ENCODE measurements at places on chromosomes 11 and 22.

DNA sequence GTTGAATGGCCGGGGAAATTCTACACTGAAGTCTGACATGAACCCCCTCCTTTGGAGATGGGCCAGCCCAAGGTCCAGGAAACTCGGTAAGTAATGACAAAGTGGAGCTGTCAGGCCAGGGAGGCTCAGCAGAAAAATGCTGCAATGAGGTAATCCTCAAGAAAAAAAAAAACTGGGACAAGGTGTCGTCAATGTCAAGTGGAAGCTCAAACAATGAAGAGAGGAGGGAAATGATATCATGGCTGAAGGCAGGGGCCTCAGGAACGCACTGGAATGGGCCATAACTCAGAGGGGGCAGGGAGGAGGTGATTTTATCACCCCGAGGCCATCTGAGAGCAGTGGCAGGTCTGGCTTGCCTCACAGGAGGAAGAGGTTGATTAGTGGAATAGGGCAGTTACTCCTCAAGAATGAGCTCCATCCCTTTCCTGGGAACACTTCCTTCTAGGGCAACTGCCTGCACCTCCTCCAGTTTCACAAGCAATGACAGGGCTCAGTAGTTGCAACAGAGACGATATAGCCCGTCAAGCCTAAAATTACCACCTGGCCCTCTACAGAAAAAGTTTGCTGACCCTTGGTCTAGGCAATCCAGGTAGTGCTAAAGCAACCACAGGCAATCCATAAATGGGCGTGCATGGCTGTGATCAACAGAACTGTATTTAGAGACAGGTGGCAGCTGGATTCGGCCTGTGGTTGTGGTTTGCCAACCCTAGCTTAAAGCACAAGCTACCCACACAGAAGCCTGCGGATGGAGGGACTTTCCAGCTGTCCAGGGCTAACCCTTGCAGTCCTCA, 65.2 kb downstream of the FBXO7 start:
- DNase-seq, result no peak

DNA sequence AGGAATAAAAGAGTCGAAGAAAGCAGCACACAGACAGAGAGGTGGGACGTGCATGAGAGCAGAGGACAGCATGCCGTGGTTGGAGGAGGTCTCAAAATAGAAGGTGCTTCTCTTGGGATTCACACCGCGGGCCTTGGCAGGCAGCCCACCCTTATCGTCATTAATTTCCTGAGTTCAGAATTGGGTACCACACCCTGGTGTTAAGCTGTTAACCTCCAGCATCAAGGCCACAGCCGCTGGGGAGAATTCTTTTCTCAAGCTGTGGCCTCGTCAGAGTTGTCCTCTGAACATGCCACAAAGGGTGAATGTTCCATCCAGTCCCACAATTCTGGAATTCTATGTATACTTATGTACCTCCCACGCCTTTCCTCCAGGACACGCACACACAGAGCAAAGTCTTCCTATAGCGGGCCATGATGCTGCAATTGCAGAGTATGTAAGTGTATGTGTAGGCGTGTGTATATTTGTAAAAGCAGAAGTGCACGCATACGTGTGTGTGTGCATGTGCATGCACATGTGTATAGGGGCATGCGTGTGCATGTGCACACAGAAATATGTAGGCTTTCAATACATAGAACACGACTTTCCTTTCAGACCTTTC, 39.0 kb downstream of the ADAMTS8 start:
- DNase-seq, result no peak

DNA sequence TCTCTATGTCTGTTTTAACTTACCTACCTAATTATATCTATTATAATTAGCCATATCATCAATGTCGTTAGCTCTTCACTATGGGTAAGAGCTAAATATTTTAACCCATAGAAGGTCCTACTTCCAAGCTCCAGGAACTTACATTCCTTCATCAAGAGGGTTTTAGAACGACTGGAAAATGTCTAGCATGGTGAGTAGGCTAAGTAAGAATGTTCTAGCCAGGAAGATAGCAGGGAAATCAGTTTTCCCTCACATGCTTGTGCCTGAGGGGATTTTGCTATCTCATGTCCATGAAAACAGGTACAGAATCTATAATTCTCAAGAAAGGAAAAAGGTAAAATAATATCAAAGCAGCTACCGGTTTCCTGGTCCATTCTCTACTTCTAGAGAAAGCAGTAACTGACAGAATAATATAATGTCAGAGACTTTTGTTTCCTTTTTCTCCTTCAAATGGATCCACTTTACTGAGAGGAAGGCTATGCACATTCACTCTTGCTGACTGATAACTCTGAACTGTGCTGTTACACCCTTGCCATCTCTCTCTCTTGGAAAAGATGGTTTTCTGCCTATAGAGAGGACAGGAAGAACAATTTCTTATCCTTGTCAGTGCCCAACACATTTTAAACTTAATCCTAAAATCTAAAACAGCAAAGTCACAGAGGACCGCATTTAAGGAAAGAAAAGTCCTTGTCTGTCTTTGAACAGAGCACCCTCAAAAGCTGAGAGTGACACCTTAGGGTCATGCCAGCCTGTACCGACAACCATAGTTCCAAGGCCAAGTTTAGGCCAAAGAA, 67.0 kb downstream of the MAML2 start:
- DNase-seq, result no peak

GRCh38 chr11:75578977-75579376, 16.9 kb downstream of the SERPINH1 start:
- no peak for DNase-seq

DNA sequence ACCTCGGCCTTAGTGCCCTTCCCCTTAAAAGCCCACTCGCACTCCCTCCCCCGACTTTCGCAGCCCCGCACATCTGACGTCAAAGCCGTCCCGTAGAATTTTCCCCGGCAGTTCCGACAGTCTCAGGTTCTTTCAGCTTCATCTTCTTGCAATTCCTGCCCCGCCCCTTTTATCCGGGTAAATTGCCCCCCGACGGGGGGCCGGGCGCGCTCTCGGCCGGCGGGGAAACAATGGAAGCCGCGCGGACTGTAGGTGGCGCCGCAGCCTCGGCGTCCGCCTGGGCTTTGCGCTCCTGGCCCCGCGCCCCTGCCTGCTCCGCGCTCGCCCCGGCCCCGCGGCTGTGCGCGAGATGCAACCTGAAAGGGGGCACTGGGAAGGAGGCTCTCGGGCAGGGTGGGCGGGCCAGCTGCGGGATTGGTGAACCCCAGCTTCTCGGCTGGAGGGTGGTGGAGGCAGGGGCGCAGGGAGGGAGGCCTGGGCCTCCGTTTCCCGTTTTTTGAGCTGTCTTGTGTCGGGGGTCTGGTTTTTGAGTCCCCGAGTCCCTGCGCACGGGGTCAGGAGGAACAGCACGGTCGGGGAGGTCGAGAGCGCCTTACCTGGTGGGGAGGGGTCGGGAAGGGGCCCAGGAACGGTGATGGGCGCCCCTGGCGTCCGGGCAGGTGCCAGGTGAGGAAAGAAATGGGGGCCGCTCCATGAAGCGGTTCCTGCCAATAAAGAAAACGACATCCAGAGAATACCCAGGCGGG, 859 bp upstream of the FGF19 start:
- DNase-seq, result peak; percentile 51

- no peak for DNase-seq
Observed at GRCh38 chr11:112847568-112847967, 113.7 kb upstream of the NCAM1 start.

DNA sequence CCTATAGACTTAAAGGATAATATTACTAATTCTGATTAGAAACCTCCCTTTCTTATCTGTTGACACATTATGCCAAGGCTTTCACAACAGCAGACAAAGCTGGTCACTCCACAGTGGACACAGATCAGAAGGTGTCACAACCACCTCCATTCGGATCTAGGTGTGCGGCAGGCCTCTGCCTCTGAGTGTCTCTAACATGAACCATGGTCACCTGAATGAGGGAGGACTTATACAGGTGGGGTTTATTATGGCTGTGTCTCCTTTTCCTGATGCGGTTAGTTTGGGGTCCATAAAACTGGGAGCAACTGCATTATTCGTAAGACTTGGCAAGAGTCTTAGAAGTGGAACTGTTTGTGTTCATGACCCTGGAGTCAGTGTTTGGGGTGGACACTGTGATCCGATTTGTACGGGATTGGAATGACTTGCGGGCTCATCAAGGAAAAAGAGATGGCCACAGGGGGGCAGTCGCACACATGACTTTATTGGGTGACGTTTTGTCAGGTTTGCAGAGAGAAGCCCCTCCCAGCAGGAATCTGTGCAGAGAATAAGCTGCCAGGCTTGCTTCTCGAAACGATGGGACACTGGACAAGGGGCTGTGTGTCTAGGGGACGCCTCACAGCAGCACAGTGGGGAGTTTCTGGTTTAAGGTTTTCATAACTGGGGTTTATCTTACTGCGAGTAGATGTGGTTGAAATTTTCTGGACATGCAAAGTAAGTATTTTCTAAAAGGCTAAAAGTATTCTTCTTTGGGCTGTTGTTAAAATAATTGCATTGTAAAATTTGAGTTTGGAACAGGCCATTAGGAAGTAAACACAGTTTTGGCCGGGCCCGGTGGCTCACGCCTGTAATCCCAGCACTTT, 90.6 kb downstream of the GAB4 start:
- peak; percentile 75 for DNase-seq

- no peak for DNase-seq
Observed at GRCh38 chr11:21390430-21390829, 721.0 kb downstream of the NELL1 start.

DNA sequence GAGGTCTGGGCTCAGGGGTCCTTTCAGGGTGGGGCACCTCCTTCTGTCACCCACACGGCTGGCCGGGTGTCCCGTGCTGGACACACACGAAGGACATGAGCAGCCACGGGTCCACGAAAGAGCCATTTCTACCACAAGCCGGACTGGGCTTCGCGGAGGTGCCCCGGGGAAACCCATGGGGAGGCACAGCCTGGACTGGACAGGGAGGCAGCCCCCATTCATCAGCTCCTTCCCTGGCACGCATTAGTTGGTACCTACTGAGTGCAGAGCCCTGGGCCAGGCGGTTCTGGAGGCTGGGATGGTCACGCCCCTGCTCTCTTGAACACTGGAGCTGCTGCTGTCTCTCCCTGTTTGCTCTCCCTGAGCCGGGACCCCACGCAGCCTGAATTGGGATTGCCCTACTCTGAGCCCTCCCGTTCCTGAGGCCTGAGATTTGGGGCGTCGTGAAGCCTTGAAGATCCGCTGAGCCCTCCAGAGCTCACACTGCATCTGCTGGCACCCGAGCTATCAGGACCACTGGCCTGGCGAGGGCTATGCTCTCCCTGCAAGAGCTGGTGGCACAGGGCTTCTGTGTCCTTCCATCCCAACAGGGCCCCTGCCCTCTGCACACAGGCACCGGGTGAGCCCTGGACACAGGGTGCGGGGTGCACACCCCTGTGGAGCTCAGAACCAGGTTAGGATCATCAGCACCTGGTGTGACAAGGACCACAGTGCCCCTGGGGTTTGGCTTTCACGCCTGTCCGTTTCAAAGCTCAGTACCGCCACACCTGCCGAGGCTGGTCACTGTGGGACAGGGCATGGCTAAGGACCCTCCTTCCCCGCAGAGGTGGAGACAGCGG, 84.6 kb downstream of the MYEOV start:
- no peak for DNase-seq
